Fibroblast of skin of left biceps (primary cell): ENCODE measurements at places on chromosomes 1 and 21.
A peak's percentile ranks its signal among the peaks of the same experiment; 100 is the strongest.

GRCh38 chr1:107141491-107142126 is 770 bp downstream of the NTNG1 start:
- DNase-seq = no peak

- peak; percentile 66 for DNase-seq
Observed at GRCh38 chr1:66354311-66355201, 179.4 kb upstream of the SGIP1 start.

DNA sequence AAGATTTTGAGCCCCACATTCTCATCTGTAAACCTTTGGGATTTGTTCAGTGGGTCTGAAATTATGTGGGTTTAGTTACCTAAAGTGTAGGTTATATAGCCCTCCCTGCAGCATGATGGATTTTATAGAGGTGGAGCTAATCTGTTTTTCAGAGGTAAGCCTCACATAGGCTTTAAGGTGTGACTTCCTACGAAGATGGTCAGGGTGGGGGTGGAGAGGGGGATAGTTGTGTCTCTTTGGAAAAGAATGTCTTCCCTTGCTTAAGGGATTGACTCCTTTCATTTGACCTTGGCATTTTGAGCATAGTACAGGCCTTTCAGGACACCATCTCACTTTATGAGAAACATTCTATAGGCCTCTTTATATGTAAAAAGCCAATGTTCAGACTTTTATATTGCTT is 3.4 kb downstream of the CACHD1 start:
- no peak for DNase-seq

GRCh38 chr1:233268389-233269022 is 27.0 kb downstream of the PCNX2 start:
- no peak for DNase-seq

DNA sequence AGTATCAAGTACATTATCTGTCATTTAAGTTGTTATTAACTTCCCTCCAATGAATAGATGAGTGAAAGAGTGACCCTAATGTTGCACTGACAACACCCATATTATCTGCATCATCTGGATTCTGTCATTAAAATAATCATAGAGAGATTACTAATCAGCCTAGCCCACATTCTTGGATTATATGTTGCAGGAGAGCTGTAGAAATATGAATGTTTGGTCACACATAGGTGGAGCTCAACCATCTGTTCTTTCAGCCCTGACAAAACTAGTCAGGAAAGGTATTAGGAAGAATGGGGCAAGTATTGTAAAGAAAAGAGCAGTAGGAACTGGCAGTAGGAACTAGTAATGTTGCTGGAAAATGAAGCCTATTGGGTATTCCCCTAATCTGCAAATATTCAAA is 15.4 kb downstream of the FLG2 start:
- no peak for DNase-seq

- DNase-seq = no peak
Observed at GRCh38 chr21:27154451-27155129, 187.7 kb upstream of the ADAMTS5 start.

DNA sequence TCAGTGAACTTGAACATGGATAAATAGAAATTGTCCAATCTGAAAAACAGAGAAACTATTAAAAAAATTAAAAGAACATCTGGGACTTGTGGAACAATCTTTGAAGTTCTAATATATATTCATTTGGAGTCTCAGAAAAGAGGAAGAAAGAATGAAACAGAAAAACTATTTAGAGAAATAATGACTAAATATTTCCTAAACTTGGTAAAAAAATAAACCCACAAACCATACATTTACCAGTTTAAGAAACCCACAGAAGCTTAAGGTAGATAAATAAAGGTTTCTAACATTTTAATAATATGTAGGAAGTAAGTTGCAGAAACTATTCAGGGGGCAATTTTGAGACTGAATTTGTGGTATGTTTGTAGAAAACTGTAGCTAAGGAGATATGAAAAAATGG is 437.8 kb downstream of the PTBP2 start:
- DNase-seq = no peak

DNA sequence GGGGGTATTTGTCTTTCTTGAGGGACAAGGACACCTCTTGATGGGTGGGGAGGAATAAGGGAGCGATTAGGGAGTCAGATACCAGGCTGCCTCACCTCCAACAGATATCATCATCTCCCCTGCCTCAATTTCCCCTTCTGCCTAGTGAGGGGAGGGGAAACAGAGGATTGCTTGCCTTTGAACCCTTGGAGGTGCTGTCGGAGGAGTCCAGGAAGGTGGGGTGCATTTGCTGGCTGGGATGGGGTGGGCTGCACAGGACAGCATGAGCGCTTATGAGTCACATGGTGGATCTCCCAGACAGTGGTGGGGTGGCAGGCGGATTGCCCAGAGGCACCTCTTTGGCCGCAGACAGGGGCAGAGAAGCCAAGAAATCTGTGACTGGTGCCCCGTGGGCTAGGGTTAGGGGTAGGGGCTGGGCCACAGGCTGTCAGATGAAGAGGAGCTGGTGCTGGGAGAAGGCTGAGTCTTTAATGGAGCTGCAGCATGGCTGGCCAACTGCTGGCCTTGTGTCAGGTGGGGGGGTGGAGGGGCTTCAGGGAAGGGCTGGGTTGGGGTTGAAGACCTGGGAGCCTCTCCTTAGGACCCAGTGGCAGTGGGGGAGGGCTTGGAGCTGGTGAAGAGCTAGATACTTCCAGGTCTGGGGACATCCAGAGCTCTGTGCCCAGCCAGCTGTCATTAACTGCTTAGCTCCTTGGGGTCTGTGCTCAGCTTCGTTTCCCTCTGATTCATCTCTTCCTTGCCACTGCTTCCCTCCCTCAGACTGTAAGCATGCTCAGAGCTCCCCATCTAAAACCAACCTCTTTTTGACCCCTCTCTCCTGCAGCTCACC is 7.0 kb upstream of the ADORA1 start:
- no peak for DNase-seq

DNA sequence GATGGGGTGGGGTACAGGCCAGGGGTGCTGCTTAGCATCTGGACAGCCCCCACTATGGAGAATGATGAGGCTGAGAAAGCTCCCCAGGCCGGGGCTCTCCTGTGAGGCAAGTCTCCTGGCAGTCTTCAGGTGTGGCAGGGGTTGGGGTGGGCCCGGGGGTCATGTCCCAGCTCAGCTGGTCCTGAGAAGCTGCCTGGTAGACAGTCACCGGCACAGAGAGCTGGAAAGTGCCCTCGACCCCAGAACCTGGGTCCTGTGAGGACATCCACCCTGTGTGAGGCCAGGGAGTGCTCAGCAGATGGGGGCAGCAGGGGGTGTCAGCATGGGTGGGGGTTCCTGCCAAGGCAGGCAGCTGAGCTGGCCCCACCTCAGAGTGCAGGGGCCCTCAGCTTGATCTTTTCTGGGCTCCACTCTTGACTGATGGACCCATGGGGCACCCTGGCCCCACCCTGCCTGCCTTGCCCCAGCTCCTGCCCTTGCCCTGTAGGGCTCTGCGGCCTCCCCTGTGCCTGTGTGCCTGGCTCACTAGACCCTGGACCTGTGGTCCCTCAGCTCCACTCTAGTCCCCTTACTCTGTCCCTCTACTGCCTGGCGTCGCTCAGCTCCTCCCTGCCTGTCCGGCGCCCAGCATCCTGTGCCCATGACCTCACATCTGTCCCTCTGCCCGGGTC is 5.8 kb downstream of the IBA57 start:
- no peak for DNase-seq

DNA sequence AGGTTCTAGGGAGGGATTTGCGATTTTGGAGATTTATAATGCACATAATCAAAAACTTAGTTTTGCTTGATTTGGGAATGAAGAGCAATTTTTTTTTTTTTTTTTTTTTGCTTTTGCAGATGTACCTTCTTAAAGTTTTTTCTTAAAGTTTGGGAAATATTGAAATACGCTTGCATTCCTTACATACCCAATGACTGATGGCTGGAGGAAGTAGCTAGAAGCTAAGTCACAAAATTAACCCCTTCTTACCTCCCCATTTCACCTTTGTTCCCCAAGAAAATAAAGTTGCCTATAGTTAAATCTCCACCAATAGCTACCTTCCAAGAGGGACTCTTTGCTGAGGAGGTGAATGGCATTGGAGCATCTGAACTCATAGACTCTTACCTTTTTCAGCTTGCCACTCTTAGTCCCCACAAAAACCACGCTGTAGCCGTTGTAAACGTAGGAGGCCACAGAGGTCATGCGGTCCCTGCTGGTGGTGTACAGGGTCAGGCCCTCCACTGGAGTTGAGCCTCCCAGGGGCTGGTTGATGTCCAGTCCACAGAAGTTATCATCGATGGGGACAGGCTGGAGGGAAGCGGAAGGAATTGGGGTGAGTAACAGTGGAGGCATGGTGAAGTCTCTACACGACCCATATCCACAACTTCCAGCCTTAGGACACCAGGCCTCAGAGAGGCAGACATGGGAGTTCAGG is 34.1 kb downstream of the PLXNA2 start:
- DNase-seq = no peak

DNA sequence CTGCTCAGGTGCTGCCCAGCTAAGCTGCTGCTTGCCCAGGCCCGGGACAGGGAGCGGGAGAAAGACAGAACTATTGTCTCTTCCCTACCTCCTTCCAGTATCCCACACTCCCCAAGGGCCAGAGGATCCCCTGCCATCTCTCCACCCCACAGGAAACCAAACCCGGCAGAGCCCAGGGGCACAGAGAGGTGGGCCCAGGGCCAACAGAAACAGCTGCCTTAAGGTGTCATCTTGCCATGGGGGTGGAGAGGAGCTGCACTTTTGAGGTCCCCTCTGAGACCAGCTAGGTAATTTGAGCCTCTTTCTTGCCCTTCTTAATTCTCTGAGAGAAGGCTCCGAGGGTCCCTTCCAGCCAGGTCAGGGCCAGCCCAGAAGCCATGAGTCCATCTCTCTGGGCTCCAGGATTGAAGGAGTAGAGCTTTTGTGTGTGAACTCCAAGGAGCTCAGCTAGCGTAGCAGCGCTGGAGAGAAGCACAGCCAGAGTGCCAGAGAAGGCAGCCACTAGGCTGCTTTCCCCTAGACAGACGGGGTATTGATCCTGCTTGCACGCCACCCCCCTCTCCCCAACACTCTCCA is 9.7 kb upstream of the GPR61 start:
- no peak for DNase-seq

DNA sequence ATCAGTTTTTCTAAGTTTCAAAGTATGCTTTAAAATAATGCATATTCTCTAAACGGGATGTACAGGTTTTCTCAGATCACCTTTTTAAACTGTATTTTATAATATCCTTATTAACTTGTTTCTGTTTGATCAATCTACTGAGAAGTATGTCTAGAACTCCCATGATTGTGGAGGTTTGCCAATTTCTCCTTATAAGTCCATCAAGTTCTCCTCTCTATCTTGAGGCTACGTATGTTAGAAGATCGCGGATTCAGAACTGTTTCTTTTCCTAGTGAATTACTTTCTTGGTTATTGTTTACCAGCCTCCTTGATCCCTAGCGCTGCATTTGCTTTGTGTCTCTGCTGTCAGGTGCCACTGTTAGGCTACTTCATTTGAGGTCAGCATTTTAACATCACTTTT is 89.2 kb downstream of the NPHP4 start:
- DNase-seq = no peak

GRCh38 chr1:11761988-11762406 is at the start of gene C1orf167:
Gene C1orf167 (plus strand): TSS chr1:11762193. CDS start chr1:11764401, 2,208 bp downstream.
- no peak for DNase-seq

- DNase-seq = no peak
Observed at GRCh38 chr1:117575586-117576225, 30.1 kb upstream of the TENT5C start.

- no peak for DNase-seq
Observed at GRCh38 chr1:48936436-48936835, 159.7 kb upstream of the BEND5 start.

- no peak for DNase-seq
Observed at GRCh38 chr1:235948774-235949427, 82.2 kb upstream of the LYST start.

DNA sequence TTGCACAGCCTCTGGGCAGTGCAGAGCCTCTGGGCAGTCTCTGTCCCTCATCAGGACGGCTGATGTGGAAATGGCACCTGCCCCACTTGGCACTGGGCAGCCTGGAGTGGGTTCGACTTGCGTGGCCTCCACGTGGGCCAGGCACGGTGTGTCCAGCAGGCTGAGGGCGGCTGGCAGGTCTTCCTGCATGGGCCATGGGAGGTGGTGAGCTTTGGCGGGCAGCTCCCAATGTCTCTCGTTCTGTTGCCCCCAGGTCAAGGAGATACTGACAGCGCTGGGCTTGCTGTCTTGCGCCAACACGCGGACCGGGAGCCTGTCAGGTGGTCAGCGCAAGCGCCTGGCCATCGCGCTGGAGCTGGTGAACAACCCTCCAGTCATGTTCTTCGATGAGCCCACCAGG is 33.2 kb downstream of the TFF3 start:
- no peak for DNase-seq

DNA sequence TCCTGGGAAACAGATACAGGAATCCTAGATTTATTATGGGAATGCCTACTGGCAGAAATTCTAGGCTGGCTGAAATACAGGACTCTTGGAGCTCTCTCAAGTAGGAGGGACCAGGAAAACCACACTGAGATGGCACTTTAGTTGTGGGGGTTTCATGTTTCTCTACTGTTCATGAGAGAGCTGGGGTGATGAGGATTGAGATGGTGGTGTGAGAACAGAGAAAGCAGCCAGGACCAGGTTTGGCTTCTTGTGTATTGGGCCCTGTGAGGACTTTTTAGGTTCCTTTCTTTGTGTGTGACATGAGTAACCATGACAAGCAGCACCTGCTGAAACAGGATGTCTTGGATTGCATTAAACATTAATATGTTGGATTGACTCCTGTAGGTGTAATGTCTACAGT is 4.9 kb downstream of the ARID1A start:
- DNase-seq = no peak

- no peak for DNase-seq
Observed at GRCh38 chr1:195218428-195219212, 1389.6 kb downstream of the KCNT2 start.

DNA sequence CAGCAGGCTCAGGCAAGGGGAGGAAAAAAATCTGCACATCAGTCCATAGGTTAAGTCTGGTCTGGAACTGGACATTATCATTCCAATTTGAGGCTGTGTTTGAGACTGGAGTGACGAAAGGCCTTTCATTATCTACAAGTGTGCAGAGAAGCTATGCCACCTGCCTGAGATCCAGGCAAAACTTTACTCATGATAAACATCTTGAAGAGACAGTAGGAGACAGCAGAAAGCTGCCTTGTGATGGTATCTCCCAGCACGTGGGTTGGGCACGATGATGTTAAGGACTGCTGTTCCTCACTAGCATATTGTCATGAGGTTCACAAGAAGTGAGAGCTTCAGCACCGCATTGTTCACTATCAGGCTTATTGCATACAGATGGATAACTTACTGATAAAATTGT is 126.4 kb downstream of the PLXNA2 start:
- no peak for DNase-seq

DNA sequence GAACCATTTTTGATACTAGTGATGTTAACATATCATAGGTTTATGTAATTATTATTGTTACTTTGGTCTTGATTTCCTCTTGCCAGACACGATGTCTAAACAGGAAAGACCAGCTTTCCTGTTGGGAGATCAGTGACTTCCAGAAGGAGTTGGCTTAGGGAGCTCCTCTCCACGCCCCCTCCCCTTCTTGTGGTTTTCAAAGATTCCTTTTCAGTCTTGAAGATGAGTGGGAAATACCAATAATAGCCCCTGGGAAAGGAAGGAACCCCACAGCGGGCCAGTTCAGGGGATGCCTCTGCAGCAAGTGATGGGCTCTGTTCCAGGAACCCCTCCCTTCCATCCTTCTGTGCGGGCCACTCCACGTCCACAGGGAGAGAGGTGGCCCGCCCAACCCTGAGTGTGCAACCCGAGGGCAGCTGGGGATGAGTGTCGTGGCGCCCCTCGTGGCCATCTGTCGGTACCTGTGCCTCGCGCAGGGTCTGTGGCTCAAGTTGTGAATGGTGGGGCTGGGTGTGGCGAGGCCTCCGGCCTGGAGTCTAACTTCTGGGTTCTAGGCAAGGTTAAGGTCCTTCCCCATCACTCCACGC is 65.7 kb downstream of the TLR5 start:
- DNase-seq = no peak

- DNase-seq = no peak
Observed at GRCh38 chr1:27831568-27832410, 1.2 kb downstream of the PPP1R8 start.
